Activated CD4-positive, alpha-beta T cell treated with anti-CD3 and anti-CD28 coated beads, Interleukin-2, amount 10 ng/mL, durations not matched to agents 24 days and 14 days (primary cell): ENCODE measurements at places on chromosomes 6 and 20.

- H3K4me1 ChIP-seq: peaks cover 5% of the 10 kb centered on the region
- no peak overlapping the region for H3K27ac ChIP-seq
- no peak overlapping the region for H3K4me3 ChIP-seq
- DNase-seq: no peak
- H3K27me3 ChIP-seq: peaks cover 19% of the 10 kb centered on the region
These were observed 125.7 kb upstream of the ARID1B start for GRCh38 chr6:156651486-156651885.

- H3K27me3 ChIP-seq: peaks cover 10% of the 10 kb centered on the region
- H3K36me3 ChIP-seq: no peaks in the 10 kb centered on the region
- H3K4me1 ChIP-seq: no peaks in the 10 kb centered on the region
- no peak overlapping the region for H3K27ac ChIP-seq
These were observed 17.9 kb upstream of the PNPLA1 start for GRCh38 chr6:36252005-36252404.

DNA sequence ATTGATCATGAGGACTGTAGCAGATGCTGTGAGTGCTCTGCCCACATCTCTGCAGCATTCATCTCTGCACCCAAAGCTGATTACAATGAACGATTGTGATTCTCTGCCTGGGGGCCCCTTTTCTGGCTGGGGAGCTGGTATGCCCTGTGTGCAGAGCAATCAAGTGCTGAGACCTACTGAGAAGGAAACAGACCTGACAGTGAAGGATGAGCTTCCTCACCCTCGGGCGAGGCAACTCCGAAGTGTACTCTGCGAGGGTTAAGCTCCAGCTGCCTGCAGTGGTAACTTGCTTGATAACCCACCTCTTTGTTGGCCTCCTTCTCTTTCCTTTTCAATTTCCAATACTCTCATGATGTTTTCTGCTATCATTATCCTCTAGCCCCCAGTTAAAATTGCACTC is 289.7 kb upstream of the RNF24 start:
- H3K27ac ChIP-seq: no peak overlapping the region
- H3K36me3 ChIP-seq: no peaks in the 10 kb centered on the region
- H3K27me3 ChIP-seq: peaks cover 9% of the 10 kb centered on the region
- no peak overlapping the region for H3K4me3 ChIP-seq
- H3K4me1 ChIP-seq: no peaks in the 10 kb centered on the region

DNA sequence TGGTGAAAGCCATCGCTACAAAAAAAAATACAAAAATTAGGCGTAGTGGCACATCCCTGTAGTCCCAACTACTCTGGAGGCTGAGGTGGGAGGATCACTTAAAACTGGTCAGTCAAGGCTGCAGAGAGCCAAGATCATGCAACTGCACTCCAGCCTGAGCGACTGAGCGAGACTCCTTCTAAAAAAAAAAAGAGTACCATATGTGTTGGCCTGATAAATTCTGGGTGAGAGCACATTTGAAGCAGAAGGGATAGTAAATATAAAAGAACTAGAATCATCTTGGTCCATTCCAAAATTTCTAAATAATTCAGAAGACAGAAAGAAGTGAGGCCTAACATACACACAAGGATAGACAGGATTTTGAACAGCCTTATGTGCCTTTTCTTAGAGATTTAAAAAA is 2.2 kb downstream of the IBTK start:
- DNase-seq: no peak
- peaks cover 28% of the 10 kb centered on the region for H3K36me3 ChIP-seq
- H3K27ac ChIP-seq: no peak overlapping the region
- peak overlapping the region; percentile 96 for H3K4me3 ChIP-seq
- no peaks in the 10 kb centered on the region for H3K27me3 ChIP-seq

- H3K4me3 ChIP-seq: peak overlapping the region; percentile 63
- H3K27ac ChIP-seq: peak overlapping the region; percentile 80
- no peak for DNase-seq
These were observed 119.0 kb upstream of the RNF24 start for GRCh38 chr20:4134355-4134834.
